ENCODE measurements at places on chromosomes 4 and X.

- DNase-seq = no peak
Measured at GRCh38 chr4:61485056-61485455, 284.9 kb downstream of the ADGRL3 start.

DNA sequence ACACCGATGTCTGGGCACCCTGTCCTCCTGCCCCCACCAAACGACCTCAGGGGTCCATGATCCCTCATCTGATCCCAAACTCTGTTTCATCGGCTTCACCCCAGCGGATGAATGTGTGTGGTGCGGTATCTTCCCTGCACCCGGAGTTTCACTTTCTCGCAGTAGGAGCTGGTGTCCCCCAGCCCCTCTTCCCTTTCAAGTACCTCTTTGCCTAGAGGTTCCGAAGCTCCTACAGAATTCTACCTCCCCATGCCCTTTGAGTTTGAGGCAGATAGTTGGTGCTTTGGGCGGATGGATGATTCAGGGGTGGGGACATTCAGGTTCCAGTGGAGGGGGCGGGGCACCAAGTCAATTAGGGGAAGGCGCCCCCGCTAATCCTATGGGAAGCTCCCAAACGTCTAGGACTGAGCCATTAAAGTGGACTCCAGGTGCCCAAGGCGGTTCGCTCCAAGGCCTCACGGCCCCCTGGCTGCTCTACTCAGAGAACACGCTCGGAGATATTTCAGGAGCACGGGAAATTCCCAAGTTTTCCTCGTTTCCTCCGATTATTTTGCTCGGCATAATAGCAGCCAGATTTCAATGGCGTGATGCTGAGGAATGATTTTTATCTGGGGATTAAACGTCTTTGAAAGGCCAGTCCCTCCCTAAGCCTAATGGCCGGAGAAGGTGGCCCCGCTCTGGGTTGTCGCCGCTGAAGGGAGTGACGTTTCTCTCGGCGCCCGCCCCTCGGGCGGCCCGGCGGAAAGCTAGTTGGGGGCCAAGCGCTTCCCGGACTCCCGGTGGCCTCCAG lies 1.3 kb downstream of the MSX1 start:
- peak; percentile 54 for DNase-seq

GRCh38 chr4:43343298-43343697 lies 450.8 kb downstream of the GRXCR1 start:
- no peak for DNase-seq

DNA sequence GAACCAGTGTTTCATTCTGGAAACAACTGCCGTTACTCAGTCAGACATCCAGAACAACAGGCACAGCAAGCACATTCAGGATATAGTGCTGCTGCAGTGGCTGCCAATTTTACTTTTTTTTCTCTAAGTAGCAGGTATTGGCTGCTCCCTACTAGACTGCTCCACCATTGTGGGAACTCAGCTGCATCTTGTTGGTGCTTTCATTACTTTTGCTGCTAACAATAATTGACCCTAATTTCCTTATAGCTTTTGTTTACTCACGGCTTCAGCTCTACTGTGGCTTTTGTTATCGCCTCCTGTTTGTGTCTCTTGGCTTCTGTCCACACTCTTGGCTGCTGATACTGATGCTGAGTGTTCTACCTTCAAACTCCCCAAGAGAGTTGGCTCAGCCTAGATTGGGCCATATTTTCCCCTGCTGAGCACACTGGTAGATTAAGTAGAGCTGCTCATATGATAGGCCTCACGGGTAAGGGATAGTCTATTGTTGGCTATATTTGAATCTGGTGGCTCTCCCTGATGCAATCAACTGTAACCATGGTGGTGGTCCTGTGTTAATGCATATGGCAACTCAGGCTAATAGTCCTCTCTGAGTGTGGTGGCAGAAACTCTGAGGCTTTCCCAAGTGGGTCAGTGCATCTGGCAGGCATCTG lies 44.5 kb upstream of the IL2 start:
- no peak for DNase-seq

GRCh38 chr4:16516796-16517439 lies 290.6 kb upstream of the TAPT1 start:
- peak; percentile 82 for DNase-seq

Data from AG10803 (cell line).